Umbilical cord (tissue), 2 donors: ENCODE measurements at places on chromosomes 7 and 10. TPM values are rescaled to one million over a fixed set of nuclear protein-coding genes. Genes with fewer than 3 reads are reported as not detected.

OPALIN gene
- total RNA-seq: 1.4 TPM

ZEB1 gene
- 227 TPM for total RNA-seq

NACAD gene
- total RNA-seq: 1.4 TPM

PPP1R17 gene
- total RNA-seq: 0.96 TPM

SPDYE9 gene
- 1.7 TPM for total RNA-seq

ADRA2A gene
- total RNA-seq: 0.24 TPM

HTR5A gene
- total RNA-seq: 0.96 TPM

EBLN1 gene
- 3.6 TPM for total RNA-seq

SLC39A12 gene
- not detected for total RNA-seq

CC2D2B gene
- total RNA-seq: 14.4 TPM

C10orf90 gene
- total RNA-seq: 3.6 TPM

CDK14 gene
- total RNA-seq: 109 TPM

CARD11 gene
- 3.9 TPM for total RNA-seq

FAM13C gene
- 9.4 TPM for total RNA-seq

SERPINE1 gene
- 152 TPM for total RNA-seq

COPS6 gene
- 19.5 TPM for total RNA-seq

ARF5 gene
- 139 TPM for total RNA-seq

SLC13A1 gene
- 0.48 TPM for total RNA-seq

SNCG gene
- 5.3 TPM for total RNA-seq

EZH2 gene
- 14.9 TPM for total RNA-seq

KLF14 gene
- 0.48 TPM for total RNA-seq

AEBP1 gene
- total RNA-seq: 77.0 TPM

TMEM184A gene
- 3.4 TPM for total RNA-seq

AKR1C8 gene
- 2.9 TPM for total RNA-seq

UPK3B gene
- total RNA-seq: not detected

GPR158 gene
- total RNA-seq: 5.3 TPM

AOC1 gene
- total RNA-seq: 0.96 TPM

GPRIN2 gene
- total RNA-seq: 9.6 TPM
